Amniotic stem cell (primary cell): ENCODE measurements at places on chromosomes 7 and 10.

DNA sequence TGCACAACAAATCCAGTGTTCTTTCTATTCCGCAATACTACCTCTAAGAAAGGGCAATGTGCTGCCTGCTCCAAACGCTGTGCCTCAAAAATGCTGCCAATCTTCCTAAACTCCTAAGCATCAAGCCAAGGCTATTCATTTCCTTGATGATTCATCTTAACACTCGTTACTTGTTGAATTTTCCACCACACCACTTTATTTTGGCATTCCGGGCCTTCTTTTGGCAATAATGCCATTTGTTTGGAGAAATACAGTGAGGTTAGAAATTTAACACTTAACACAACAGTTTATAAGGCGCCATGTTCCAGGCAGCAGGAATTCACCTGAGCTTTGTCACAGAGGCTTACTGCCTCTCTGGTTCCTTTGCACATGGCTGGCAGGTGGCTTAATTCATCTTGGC lies 82.6 kb upstream of the ABCB5 start:
- DNase-seq: no peak

DNA sequence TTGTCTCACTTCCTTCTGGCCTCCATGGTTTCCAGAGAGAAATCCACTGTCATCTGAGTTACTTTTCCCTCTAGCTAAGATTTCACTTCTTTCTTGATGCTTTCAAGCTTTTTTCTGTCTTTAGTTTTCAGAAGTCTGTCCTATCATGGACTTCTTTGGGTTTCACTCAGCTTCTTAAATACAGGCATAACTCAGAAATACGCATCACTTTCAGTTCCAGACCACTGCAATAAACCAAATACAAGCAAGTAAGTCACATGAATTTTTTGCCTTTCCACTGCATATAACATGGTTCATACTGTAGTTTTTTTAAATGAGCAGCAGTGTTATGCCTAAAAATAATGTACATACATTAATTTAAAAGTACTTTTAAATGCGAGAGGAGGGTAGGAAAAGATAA lies 48.7 kb downstream of the STK17A start:
- DNase-seq: no peak

- DNase-seq: no peak
These were observed 14.0 kb downstream of the RASGEF1A start for GRCh38 chr10:43252783-43253341.

DNA sequence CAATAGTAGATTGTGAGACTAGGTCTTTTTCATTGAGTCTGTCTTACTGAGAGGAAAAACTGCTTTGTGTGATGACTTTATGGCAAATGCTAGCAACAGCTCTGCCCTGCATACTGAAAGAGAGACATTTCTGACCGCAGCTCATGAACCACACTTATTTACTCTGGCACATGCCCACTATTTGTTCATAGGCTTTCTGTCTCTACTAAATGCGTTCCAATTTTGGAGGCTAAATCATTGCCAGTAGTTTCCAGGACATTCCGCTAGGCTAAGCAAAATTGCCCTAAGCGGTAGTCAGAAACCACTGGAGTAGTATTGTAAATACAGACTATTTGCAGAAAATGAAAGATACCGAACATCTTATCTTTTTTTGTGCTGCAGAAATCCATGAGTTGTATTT lies 55.6 kb upstream of the DLX6 start:
- DNase-seq: peak; percentile 74
